Esophagus muscularis mucosa (tissue), 4 donors: ENCODE measurements at places on chromosomes 13 and 19. TPM values are rescaled to one million over a fixed set of nuclear protein-coding genes. Genes with fewer than 3 reads are reported as not detected.

The HMGB1 gene
- total RNA-seq: 229 TPM

The TMEM238 gene
- 0.83 TPM for total RNA-seq

The OR7D2 gene
- total RNA-seq: 0.17 TPM

The LRRC63 gene
- not detected for total RNA-seq

The KLF12 gene
- total RNA-seq: 18.7 TPM

The CBY2 gene
- total RNA-seq: not detected

The CYP2A7 gene
- total RNA-seq: not detected

The CERS4 gene
- 24.9 TPM for total RNA-seq

The CRLF1 gene
- 41.5 TPM for total RNA-seq

The JSRP1 gene
- total RNA-seq: not detected

The EFNA2 gene
- total RNA-seq: not detected

The ATP8B3 gene
- 0.19 TPM for total RNA-seq

The HCST gene
- total RNA-seq: 3.7 TPM

The SCN1B gene
- 12.9 TPM for total RNA-seq

The PNMA8B gene
- total RNA-seq: 3.3 TPM

The PTGIR gene
- total RNA-seq: 5.9 TPM

The KCNN1 gene
- not detected for total RNA-seq

The HSD17B14 gene
- total RNA-seq: 7.8 TPM

The UBXN6 gene
- total RNA-seq: 190 TPM

The ZNF563 gene
- total RNA-seq: 3.4 TPM

The SYCN gene
- not detected for total RNA-seq

The APOC4 gene
- not detected for total RNA-seq

The SPACA4 gene
- total RNA-seq: not detected

The TEX29 gene
- total RNA-seq: 0.99 TPM

The SLITRK5 gene
- 0.17 TPM for total RNA-seq

The DPF1 gene
- total RNA-seq: not detected

The SIGLEC8 gene
- total RNA-seq: 0.66 TPM

The RDH8 gene
- total RNA-seq: not detected

The EPSTI1 gene
- 10.9 TPM for total RNA-seq

The THAP8 gene
- 6.3 TPM for total RNA-seq

The IGSF23 gene
- total RNA-seq: not detected

The YIF1B gene
- 24.9 TPM for total RNA-seq

The FGF22 gene
- 0.50 TPM for total RNA-seq

The TEKTIP1 gene
- not detected for total RNA-seq

The NCR1 gene
- not detected for total RNA-seq

The CAPN12 gene
- total RNA-seq: 2.1 TPM

The CEACAM3 gene
- not detected for total RNA-seq

The ADGRE3 gene
- total RNA-seq: not detected

The IGFL3 gene
- total RNA-seq: not detected

The CD79A gene
- 2.2 TPM for total RNA-seq
